ENCODE measurements at places on chromosomes 7 and 10. TPM values are rescaled to one million over a fixed set of nuclear protein-coding genes. Genes with fewer than 3 reads are reported as not detected.

ACSM6 gene
- not detected for total RNA-seq

MACROH2A2 gene
- 6.7 TPM for total RNA-seq

PNLIP gene
- not detected for total RNA-seq

GRCh38 chr10:52100011-52100547, 214.0 kb upstream of the DKK1 start:
- no peak overlapping the region for H3K27ac ChIP-seq
- no peak for DNase-seq
- no peak overlapping the region for H3K4me3 ChIP-seq

DNA sequence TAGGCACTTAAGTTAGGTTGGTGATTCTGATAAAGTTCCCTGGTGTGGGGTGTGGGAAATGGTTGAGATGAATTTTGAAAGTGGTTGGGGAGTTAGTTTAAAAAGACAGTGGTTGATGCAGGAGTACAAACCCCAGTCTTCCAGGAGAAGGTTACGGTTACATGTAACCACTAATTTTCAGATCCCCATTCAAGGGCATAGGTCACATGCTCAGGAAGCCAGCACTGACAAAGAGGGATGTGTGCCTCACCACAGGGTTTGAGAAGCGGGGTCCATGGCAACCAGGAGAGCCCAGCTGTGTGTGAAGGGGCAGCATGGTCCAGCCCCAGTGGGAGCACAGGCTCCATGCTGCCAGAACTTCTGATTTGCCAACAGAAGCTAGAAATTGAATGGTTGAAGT, 144.2 kb downstream of the MDFIC start:
- H3K4me3 ChIP-seq = no peak overlapping the region
- H3K27me3 ChIP-seq = no peaks in the 10 kb centered on the region
- no peaks in the 10 kb centered on the region for H3K4me1 ChIP-seq
- no peaks in the 10 kb centered on the region for H3K36me3 ChIP-seq
- H3K27ac ChIP-seq = no peak overlapping the region
- DNase-seq = no peak

All from naive thymus-derived CD8-positive, alpha-beta T cell (primary cell).